IMR-90 (cell line): ENCODE measurements at places on chromosomes 11 and 22. TPM values are rescaled to one million over a fixed set of nuclear protein-coding genes. Genes with fewer than 3 reads are reported as not detected.

ZC3H12C gene
- 14.2 and 15.8 TPM in 2 replicates for total RNA-seq

PTPRJ gene
- total RNA-seq = 13.6 and 14.9 TPM in 2 replicates

OR51B2 gene
- total RNA-seq = not detected in 2 replicates

CDC45 gene
- 37.5 and 44.6 TPM in 2 replicates for total RNA-seq

OR8A1 gene
- total RNA-seq = not detected in 2 replicates

TRPM5 gene
- not detected in 2 replicates for total RNA-seq

ARFIP2 gene
- 76.7 and 84.4 TPM in 2 replicates for total RNA-seq

JAML gene
- not detected in 2 replicates for total RNA-seq

AKIP1 gene
- 27.8 and 33.9 TPM in 2 replicates for total RNA-seq

TREH gene
- not detected in 2 replicates for total RNA-seq

ENDOD1 gene
- total RNA-seq = 17.6 and 20.6 TPM in 2 replicates

OR51E2 gene
- 0.56 and 0.72 TPM in 2 replicates for total RNA-seq

TIGD3 gene
- total RNA-seq = 0.28 TPM in 1 of 2 replicates, not detected in the other

FOLR2 gene
- not detected in 2 replicates for total RNA-seq

GPR83 gene
- total RNA-seq = under 0.01 TPM in 2 replicates

BEST1 gene
- total RNA-seq = 0.83 and 0.90 TPM in 2 replicates

DNA sequence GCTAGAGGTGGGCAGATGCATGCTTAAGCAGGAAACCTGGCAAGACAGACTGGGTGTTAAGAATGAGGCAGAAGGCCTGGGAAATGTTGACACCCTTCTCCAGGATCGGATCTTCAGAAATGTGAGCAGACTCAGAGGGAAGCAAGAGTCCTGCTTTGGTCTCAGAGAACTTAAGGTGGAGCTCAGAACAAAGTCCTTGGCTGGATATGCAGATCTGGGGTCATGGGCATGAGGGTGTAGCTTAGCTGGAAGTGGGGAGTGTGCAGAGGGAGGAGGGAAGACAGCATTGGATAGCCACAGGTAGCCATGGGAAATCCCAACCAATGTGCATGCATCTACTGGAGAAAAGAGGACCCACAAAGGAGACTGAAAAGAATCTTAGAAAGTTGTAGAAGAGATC, 58.6 kb upstream of the CDON start:
- no peak for DNase-seq

DNA sequence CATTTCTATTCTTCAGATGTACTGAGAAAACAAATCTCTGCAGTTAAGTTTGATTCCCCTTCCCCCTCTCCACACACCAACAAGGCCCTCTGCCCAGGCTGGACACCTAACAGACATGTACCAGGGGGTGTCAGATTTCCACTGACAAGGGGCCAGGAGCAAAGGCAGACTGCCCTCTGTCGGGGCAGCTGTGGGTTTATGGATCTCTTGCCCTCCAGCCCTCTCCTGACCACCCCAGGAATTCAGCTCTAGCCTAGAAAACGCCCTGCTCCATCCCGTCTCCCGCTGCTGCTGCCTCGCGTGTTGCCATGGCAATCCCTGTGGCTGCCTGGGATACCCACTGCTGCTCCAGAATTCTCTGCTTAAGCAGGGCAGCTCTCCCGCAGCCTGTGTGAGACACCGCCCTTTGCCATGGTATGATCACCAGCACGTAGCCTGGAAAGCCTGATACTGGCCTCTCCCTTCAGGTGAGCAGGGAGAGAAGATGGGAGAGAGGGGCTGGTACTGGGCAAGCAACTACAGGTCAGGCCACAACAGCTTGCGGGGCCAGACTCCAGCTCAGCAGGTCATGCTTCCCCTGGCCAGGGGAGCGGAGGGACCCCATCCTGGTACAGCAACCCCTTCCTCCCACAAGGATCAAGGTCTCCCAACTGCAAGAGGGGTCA, 41.6 kb downstream of the BUD13 start:
- DNase-seq = peak; percentile 10

- no peak for DNase-seq
These were observed 14.0 kb downstream of the RHOG start for GRCh38 chr11:3826721-3827120.

- DNase-seq = no peak
These were observed 22.7 kb downstream of the NCAM1 start for GRCh38 chr11:112983887-112984286.

- no peak for DNase-seq
These were observed 7.9 kb upstream of the SLC22A25 start for GRCh38 chr11:63251312-63251711.

- no peak for DNase-seq
These were observed 99.2 kb downstream of the SPON1 start for GRCh38 chr11:14061721-14062120.

GRCh38 chr22:26050079-26050478, 119.2 kb upstream of the SEZ6L start:
- no peak for DNase-seq

GRCh38 chr11:68053117-68053516, 14.3 kb downstream of the TCIRG1 start:
- no peak for DNase-seq

GRCh38 chr11:33452836-33453624, 195.8 kb downstream of the HIPK3 start:
- peak; percentile 94 for DNase-seq

- DNase-seq = peak; percentile 65
These were observed 43.2 kb upstream of the BLID start for GRCh38 chr11:122159173-122159721.

GRCh38 chr11:44992181-44992582, 41.5 kb upstream of the TP53I11 start:
- DNase-seq = no peak

DNA sequence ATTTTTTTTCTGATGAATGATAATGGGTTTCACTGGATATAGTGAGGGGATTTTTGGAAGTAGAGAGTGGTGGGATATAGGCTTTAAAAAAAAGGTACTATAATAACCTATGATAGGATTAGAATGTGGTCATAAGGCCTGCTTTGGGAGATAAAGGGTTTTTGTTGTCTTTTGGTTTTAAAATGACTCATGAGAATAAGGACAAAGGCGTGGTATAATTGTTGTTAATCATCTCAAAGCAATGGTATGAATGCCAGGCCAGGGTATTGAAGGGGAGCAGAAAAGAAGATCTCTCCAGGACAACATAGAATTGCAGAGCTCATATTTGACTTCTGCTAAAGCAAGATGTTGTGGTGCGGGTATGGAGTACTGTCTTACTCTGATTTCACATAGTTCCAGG, 579.4 kb downstream of the JRKL start:
- no peak for DNase-seq

DNA sequence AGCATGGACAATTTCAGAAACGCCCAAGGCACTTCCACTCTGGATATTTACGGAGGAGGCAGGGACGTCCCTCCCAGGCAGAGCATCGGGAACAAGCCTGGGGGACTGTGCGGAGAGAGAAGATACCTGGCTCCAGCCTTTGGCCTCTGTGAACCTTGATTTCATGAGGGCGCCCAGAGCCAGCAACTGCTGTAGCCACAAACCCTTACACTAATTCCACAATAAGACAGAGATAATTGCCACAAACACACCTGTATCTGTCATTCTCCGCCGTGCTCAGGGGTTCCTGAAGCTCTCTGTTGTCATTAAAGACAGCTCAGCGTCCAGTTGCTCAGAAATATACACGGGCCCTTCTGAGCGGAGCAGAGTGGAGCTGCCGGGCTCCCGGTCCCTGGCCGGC, 1292.1 kb downstream of the TBC1D22A start:
- DNase-seq = no peak

GRCh38 chr11:75133976-75134375, 16.9 kb upstream of the SLCO2B1 start:
- DNase-seq = no peak

DNA sequence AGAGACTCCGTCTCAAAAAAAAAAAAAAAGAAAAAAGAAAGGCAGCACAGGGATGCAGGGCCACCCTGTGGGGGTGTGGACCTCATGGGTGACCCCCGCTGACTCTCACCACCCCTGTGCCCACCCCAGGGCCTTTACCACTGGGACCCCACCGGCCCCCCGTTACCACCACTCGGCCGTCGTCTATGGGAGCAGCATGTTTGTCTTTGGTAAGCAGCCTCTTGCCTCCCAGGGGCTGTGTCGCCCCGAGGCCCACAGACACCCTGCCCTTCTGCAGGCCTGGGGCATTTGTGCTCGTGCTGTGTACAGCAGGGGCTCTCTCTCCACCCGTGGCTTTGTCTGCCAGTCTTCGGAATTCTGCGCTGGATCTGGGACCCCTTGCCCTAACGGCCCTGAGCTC, 5.3 kb downstream of the LZTR1 start:
- DNase-seq = no peak

DNA sequence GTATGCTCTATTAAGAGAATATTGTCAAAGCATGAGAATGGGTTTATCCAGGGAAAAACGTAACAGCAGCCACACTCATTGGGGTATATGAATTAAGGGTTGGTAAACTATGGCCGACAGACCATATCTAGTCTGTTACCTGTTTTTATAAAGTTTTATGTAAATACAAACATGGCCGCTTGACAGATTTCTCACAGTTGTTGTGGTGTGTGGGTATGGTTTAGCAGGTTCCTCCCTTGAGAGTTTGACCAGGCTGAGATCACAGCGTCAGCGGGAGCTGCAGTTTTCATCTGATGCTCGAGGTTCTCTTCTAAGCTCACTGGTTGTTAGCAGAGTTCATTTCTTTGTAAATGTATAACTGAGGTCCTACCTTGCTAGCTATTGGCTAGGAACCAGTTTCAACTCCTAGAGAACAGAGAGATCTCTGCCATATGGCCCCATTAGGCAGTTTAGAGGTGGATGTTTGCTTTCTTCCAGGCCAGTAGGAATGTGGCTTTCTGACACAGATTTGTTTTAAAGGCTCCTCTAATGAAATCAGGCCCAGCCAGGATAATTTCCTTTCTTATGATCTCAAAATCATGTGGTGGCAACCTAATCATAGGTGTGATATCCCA, 45.5 kb upstream of the GRIK4 start:
- no peak for DNase-seq

DNA sequence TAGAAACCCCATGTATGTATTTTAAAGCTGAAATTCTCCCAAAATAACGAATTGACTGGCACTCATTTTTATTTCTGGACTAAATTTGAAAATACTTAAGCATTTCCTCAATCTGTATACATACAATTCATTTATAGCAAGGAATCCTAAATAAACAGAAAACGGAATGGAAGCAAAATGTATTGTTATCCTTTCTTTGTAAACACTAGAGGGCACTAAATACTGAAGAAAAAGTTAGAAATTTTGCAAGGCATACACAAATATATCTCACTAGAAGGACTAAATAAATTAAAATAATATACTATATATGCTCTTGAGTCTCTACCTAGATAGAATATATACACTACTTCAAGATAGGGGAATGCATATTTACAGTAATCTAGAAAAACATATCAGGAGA, 23.1 kb upstream of the ANO5 start:
- DNase-seq = peak; percentile 0

- peak; percentile 76 for DNase-seq
These were observed 86.1 kb downstream of the GRM5 start for GRCh38 chr11:88979641-88980040.

- DNase-seq = no peak
These were observed 17.3 kb downstream of the PIK3IP1 start for GRCh38 chr22:31275018-31275417.

DNA sequence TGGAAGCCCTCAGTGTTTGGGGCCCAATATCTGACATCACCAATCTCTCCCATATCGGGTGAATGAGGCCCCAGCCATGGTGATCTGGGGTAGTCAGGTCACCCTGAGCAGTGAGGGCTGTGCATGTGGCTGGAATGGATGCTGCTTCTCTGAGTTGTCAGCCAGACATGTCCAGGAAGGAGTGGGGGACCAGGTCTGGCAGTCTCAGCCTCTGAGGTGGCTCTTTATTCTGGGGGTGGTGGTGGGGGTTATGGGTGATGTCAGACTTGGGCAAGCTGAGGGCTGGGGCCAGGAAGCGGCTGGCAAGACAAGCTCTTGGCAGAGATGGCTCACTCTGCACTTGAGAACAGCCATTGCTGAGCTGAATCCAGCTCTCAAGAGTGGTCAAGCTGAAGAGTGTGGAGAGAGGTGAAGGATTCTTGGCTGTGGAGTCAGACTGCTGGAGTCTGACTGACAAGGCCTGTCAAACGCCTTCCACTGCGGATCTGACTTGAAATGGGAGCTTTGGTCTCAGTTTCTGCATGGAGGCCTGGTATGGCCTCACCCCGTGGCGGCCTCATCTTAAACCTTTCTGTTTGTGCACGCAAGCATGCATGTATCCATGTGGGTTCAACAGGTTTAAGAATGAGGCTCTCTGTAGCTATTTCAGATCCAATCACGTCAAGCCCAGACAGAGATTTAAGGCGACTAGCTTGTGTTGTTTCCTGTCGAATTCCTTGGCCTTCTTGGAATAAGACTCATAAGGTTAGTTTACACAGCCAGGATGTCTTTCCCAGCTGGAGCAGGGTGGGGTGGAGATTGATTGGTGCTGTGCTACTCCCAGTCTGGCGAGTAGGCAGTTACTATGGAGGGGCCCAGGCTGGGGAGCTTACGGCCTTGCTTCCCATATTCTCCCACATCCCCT, 83.9 kb upstream of the TIMP3 start:
- peak; percentile 84 for DNase-seq

GRCh38 chr11:122337704-122338103, 221.7 kb upstream of the BLID start:
- DNase-seq = no peak

- no peak for DNase-seq
These were observed 11.1 kb downstream of the ZP1 start for GRCh38 chr11:60878245-60879101.

DNA sequence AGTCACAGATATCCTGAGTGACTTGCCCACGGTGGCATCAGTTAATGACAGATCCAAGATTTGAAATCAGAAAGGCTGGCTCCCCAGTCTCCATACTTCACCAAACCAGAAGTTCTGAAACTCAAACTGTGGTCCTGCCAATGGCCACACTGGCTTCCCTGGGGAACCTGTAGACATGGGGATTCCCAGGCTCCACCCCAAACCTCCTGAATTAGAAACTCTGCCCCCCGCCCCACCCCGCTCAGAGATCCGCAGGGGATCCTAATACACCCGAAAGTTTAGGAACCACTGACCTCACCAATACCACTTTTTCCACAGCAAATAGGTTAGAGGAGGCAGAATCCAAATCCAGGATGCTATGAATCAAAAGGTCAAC, 15.3 kb downstream of the RTN4RL2 start:
- no peak for DNase-seq

GRCh38 chr11:104728927-104729326, 169.3 kb downstream of the CASP12 start:
- DNase-seq = no peak

DNA sequence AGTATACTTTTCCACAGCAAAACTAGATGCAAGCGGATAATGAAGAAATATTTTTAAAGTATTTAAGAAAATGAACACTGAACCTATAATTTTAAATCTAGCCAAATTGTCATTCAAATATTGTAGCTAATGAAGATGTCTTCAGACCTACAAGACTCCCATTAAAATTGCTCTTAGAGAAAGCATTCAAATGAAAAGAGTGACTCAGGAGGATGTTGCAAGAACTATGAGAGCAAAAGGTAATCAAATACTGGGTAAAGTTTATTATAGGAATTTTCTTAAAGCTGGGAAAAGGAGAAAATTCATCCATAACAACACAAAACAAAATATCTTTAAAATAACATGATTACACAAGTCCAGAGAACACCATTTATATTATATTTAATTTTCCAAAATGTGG, 5.4 kb upstream of the POU2AF1 start:
- peak; percentile 19 for DNase-seq

- no peak for DNase-seq
These were observed 5.9 kb downstream of the CADM1 start for GRCh38 chr11:115498354-115498753.
